Stimulated activated CD4-positive, alpha-beta T cell treated with anti-CD3 and anti-CD28 coated beads, Interleukin-15, amount 100 ng/mL, for 48 hours (primary cell): ENCODE measurements at places on chromosomes 7 and 10.

DNA sequence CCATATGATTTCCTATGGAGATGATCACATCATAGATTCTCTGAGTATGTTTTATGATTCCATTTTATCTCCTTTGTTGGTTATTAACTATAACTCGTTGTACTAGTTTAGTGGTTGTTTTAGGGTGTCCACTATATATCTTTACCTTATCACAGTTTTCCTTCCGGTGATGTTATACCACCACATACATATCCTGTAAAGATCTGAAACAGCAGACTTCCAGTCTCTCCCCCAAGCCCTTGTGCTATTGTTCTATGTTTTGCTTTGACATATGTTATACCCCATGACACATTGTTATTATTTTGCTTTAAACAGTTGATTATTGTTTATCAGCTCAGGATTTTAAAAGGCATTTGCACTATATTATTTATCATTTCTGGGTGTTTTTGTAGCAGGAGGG lies 7.3 kb downstream of the IL15RA start:
- DNase-seq = no peak

DNA sequence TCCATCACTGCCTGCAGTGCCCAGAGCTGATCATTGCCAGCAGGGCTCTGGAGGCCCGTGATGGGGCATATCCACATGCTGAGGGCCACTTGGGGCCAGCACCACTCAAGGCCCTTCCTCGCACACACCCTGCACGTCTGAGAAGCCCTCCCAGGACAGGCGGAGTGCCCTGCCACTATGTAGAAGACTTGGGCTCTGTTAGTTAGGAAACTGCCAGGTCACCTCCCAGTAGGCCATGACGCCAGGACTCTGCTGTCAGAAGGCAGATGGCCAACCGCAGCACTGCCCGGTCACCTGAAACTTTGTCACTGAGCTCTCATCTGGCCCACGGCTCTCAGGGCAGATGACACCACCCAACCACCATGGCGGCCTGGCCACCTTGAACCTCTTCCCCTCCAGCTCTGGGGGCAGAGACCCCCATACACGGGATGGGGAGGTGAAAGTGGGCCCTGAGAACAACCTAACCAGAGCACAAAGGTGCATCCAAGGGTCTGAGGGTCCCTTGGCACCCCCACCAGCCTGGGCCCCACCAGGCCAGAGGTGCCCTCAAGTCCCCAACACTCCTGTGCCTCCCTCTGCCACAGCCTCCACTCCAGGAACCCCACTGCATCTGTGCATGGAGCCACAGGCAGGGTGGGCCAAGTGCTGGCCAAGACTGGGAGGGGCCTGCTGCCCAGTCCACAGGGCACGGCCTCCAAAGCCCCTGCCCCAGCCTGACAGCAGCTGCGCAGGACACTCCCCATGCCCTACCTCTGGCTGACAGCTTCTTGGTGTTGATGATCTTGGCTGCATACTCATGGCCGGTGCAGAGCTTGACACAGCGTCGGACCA lies 41.8 kb downstream of the CAMK2B start:
- no peak for DNase-seq

- no peak for DNase-seq
These were observed 138.8 kb upstream of the BTBD16 start for GRCh38 chr10:122132331-122132755.

- DNase-seq = no peak
These were observed 265.4 kb upstream of the DGKB start for GRCh38 chr7:15167912-15168311.
